Osteoblast (primary cell): ENCODE measurements at places on chromosomes 2 and 18.

DNA sequence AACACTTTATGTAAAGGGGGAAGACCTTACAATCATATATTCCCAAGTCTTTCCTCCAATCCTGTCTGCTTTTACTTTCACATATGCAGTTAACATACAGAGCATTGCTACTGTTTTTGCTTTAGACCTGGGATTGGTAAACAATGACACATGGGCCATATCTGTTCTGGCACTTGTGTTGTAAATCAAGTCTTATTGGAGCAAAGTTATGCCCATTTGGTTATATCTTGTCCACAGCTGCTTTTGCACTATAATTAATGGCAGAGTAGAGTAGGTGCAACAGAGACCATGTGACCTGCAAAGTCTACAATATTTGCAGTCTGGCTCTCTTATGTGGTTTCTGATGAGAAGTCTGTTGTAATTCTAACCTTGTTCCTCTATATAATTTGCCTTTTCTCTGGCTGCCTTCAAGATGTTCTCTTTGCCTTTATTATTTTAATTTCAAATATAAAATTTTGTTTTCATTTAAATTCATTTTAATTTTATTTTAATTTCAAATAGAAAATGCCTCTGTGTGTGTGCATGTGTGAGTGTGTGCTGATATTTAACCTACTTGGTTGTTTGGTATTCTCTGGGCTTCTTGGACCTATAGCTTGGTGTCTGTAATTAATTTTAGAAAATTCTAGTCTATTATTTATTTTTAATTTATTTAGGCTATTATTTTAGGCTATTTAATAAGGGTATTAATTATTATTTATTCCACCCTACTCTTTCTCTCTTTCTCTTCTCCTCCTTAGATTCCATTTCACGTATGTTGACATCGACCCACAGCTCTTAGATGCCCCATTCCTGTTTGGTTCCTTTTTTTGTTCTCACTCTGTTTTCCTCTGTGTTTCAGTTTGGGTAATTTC lies 16.8 kb upstream of the LPIN1 start:
- DNase-seq = no peak

DNA sequence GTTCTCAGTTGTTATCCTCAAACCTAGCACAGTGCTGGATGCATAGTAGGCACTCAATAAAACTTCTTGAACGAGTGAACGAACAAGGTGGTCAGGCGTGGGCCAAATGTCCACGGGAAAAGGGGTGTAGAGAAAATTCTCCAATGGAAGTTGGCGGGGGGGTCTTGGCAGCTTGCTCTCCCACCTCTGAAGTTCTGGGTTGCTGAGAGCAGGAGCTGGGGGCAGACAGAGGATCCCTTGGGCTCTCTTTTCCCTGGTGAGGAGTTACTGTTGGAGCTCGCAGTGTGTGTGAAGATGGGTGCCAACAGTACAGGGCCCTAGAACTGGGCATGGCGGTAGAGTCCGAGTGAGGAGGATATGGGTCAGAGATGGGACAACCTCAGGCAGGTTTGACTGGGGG lies 2.3 kb upstream of the CRYBA2 start:
- no peak for DNase-seq

DNA sequence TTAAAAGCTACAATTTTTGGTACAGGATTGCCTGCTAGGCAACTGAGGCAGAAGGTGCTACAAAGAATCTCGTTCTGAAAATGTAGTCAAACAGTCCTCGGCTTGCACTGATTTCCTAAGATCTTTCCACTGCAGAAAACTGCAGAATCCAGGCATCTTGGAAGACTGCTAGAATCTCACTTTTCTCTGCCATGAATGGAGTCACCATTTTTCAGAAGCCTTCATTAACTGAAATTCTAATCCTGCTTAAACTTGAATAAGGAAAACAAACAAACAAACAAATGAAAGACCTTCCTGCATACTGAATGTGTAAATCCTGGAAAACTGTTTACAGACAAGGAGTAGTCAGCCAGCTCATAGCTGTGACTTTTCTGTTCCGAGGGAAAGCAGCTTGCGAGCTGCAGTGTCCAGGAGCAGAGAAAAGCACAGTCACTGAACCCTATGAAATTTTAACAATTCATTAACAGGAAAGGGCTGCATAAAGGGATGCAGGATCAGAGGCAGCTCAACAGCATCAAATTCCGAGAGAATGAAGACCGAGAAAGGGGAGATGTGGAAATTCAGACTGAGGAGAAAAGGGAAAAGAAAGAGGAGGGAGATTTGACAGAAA lies 210.5 kb upstream of the PIK3C3 start:
- no peak for DNase-seq

DNA sequence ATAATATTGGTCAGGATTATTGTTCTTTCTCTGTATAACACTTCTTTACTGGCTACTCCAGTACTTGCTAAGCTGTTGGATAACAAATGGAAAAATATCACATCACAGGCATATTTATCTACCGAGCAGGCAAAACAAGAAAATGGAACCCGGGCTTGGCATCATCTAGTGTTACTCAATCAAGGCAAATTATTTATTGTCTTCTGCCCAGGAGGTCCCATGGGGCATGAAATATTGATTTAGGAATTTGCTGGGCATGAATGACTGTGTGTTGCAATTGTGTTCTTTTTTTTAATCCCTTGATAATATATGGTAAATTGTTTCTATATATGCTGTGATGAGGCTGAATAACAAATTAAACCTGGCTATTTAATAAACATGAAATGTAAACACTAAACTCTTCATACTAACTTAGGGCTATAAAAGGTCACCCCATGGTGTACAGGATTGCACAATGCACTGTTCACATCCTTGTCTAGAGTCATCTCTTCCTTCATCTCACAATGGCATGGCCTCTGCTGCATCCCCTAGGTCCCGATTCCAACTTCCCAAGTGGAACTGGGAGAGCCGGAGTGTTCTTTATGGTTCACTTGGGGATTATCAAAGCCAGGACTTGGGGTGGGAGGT lies 2.2 kb upstream of the PARD3B start:
- DNase-seq = no peak

DNA sequence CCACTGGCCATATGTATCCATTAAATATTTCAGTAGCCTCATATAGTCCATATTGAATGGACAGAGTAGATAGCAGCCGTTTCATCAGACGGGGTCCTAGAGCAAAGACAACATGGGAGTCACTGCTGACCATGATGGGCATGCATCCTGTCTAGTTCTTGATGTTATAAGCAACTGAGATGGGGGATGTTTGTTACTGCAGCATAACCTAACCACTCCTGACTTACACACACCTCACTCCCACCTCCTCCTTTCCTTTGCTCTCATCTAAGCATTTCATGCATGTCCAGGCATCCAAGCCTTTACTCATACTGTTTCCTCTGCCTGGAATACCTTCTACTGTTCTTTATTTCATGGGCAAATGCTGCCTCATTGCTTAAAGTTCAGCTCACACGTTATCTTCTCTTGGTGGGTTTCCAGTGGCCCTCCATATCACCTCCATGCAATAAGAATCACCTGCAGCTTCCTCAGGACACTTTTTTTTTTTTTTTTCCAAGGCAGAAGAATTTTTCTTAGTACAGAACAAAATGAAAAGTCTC lies 87.8 kb downstream of the DDX1 start:
- DNase-seq = no peak

DNA sequence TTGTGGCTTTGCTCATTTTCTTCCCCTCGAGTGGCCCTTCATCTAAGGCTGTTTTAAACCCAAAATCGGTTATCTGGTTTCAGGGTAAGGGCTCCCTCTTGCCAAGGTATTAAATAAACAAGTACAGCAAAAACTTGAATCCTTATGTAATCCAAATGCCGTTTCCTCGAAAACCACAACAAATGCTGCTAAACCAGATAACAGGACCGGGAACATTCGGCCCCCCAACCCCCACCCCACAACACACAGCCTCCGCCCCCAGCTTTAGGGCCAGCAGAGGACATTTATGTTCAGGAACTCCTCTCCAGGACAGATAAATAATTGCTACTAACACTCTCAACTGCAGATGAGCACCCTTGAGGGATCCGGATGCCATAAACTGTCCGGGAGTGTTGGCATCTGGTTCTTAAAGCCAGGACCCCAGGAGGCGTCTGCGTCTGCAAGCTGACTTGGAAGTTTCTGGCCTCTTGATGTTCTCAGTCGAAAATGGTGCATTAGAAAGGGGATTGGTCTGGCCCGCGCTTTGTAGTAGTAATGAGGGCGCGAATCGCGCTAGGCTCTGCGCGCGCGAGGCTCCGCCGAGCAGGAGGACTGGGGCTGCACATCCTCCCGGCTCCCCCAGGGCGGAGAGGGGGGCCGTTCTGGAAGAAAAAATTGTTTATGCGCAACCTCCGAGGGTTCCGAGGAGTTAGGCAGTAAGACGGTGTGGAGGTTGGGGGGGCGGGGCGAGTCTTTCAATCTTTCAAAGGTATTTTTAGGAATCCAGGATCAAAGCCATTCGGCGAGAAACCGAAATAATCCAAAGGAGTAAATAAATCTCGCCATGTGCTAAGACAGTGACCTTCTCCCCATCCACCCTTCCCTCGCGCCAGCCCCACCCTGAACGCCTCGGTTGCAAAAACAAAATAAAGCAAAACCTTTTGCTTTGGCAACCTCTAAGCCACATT lies 3.9 kb upstream of the ID2 start:
- DNase-seq = peak; percentile 96

- peak; percentile 93 for DNase-seq
Observed at GRCh38 chr2:219430633-219431615, 3.7 kb upstream of the SPEG start.

DNA sequence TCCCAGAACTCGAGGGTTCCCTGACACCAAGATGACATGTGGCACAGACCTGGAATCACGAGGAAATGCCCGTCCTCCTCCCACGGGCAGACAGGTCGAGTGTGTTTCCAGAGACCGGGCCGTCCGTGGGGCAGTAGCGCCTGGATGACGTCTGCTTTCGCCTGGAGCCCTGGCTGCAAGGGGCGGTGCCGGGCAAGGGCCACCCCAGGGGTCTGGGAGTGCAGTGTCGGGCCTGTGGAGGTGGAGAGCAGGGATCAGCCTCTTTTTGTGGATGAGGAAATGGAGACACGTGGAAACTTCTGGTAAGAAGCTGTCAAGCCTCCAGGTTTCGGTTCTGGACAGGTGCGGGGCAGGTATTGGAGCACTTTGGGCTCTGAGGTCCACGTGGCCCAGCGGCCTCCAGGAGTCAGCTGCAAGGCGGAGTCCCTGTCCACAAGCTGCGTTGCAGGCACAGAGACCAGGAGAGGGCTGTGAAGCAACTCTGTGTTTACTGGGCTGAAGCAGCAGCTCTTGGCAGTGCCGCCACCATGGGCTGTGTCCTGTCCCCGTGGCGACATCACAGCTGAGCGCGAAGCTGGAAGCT lies 25.6 kb downstream of the NFATC1 start:
- DNase-seq = no peak

DNA sequence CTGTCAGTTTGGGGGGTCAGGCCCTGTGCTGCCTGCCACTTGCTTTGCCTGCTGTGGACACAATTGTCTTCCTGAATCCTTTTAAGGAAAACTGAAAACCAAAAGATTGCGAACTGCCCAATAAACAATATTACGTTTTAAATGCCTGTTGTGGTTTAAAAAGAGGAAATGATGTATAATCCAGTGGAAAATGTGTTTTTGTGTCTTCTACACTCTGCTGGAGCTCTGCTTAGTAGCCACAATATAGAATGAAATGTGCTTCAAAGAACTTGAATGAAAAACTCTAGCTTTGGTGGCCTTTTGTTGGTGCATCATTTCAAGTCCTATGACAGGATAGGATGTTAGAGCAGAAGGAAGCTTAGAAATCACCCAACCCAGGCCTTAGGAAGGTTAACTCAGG lies 23.2 kb upstream of the CABYR start:
- no peak for DNase-seq

DNA sequence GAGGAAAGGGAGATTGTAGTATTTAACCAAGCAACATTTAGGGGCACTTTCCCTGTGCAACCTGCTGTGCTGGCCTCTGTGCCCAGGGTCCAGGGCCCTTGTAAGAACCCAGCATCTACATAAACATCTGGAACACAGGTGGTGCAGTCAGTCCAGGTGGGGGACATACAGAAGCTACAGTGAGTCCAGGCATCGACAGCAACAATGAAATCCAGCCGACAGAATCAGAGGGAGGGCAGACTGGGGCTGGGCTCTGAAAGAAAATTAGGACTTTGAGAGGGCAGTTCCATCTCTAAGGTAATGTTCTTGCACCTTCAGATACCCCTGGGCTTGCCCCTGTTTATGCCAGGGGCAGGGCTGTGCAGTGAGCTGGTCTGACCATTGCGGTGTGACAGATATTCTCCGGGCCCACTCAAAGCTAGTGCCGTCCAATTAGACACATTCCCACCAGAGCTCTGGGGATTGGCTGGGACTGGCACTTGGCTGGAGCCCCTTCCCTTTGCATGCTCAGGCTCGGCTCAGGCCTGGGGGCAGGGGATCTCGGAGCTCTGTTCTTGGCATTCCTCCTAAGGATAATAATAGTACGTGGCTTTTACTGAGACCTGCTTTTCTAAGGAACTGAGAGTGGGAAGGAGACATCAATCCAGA lies 5.4 kb downstream of the LBH start:
- DNase-seq = no peak

DNA sequence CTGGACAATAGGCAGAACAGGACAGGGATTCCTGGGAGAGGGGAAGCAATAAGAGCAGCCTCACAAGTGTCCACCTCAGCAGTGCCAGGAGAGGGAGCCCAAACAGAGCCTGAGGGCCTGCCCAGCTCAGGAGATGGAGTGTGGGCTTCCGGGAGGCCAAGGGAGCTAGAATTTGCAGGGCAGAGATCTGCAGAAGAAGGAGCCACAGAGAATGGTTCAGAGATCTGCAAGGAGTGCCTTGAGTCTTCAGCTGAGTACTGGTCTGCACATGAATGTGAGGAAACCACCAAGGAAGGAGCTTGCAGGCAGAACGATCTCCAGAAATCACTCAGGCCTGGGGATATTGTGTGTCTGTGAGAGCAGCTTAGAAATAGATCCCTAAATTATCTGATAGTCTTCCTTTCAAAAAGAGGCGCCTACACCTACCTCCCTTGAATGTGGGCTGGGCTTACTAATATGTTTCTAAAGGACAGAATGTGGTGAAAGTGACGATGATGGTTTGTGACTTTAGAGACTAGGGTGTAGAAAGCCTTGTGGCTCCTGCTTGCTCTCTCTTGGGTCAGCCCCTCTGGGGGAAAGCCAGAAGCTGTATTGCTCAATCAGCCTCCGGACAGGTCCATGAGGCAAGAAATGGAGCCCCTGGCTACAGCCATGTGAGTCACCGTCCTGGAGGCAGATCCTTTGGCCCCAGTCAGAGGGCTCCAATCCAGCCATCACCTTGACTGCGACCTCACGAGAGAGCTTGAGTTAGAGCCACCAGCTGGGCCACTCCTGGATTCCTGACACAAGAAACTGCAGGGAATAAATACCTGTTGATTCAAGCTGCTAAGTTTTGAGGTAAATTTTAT lies 7.6 kb upstream of the LPIN1 start:
- DNase-seq = peak; percentile 83

- DNase-seq = peak; percentile 91
Observed at GRCh38 chr2:85887566-85888019, 1.2 kb downstream of the ST3GAL5 start.
